ENCODE measurements at places on chromosomes 1 and 21.

DNA sequence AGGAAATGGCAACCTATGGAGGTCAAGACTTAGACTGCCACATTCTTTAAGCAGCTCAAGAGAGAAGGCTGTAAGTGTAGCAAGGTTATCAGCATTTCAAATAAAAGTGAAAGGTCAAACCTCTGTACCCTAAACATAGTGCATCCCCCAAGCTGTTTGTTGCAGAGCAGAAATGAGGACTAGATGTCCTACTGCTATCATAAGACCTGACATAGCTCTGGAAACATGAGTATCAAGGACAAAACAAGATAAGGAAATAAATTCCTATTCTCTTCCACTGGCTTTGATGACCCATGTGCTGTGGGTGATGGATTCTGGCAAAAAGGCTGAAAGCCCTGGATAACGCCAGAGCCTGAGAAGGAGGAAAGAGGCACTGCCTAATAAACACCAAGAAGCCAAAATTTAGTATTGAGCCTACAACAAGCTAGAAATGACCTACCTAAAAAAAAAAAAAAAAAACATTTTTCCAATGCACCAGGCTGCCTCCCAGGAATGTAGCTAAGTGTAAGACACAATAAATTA, 35.9 kb downstream of the URB1 start:
- DNase-seq: no peak

GRCh38 chr1:160189649-160190625, at the start of gene CASQ1:
Gene CASQ1 (plus strand): TSS chr1:160190575. CDS start chr1:160190752, 177 bp downstream.
- no peak for DNase-seq

DNA sequence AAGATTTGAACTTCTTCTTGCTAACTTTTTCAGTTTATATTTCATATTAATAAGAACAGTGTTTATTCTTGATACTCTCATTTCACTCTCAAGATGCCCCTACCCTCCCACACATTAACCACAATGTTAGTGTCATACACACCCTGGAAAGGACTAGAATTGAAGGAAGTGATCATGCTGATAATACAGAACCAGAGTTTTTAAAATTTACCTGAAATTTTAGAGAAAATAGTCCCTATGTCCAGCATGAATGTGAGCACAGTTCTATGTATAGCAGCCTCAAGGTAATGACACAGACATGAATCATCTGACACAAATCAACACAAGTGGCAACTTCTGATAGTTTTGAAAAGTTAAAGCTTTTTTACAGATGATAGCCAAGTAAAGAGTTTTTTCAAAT, 26.0 kb downstream of the RGS1 start:
- no peak for DNase-seq

DNA sequence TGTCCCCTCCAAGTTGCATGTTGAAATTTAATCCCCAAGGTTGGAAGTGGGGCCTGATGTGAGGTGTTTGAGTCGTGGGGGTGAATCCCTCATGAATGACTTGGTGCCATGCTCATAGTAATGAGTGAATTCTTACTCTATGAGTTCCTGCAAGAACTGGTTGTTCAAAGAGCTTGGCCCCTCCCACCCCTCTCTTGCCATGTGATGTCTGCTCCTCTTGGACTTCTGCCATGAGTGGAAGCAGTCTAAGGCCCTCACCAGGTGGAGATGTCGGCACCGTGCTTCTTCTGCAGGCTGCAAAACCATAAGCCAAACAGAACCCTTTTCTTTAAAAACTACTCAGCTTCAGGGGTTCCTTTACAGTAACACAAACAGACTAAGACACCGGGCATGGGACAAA, 14.3 kb downstream of the G0S2 start:
- no peak for DNase-seq

GRCh38 chr21:38354746-38355145, 98.0 kb downstream of the KCNJ15 start:
- no peak for DNase-seq

Measured in islet precursor cell (in vitro differentiated cells).